ENCODE measurements at places on chromosomes 1 and 21.

DNA sequence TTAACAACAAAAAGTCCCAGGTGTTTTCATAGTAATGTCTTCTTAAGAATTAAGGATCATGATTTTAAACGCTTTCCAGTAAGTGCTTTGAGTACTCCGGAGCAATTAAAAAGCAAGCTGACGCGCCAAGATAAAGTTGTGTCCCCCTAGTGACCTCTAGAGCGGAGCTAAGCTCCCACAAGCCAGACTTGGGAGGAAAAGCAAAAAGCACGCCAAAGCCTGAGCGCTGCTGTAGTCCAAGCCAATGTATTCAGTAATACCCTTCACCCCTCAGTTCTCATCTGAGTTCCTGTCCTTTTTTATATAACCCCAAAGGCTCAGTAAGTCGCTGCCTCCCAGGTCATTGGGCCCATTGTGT, 3.5 kb upstream of the SLC44A5 start:
- no peak for DNase-seq

DNA sequence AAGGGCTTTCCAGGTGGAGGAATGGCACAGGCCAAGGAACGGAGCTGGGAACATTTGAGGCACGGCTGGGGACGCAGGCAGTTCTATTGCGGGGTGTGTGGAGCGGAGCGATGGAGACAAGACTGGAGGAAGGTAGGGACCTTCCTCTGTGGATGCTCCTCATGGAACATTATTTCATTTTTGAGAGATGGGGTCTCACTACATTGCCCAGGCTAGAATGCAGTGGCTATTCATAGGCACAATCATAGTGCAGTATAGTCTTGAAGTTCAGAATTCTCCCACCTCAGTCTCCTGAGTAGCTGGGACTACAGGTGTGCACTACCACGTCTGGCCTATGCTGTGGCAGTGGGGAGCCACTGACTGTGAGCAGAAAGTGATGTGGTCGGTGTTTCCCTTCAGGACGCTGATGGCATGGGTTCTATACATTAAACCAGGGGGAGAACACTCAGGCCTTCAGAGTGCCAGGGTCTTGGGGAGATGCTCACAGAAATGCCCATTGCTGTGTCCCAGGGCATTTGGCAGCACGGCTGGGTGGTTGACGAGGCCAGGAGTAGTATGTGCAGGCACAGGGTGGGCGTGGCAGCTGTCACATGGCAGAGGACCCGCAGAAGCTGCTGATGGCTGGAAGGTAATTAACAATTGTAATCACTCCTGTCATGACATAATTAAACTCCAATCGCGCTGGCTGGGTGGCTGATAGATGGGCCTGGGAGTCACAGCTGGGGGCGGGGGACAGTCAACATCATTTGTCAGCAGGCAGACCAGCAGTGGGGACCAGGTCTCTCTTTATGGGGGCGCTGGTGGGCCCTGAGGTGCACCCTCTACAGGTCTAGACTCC, 40.8 kb upstream of the ACOT11 start:
- DNase-seq: no peak

- no peak for DNase-seq
Observed at GRCh38 chr21:46372014-46372485, 48.1 kb downstream of the PCNT start.

DNA sequence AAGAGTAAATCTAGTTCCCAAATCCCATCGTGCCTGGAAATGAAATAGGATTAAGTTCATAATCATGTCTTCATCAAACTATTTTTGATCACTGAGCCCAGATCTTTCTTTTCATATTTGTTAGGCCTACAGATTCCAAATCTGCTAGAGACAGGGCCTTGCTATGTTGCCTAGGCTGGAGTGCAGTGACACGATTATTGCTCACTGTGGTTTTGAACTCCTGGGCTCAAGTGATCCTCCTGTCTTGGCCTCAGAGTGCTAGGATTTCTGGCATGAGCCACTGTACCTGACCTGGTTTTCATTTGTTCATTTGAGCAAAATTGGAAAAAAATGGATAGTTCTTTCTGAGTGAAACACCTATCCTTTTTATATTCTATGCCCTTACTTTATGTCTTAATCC, 28.0 kb upstream of the DIPK1A start:
- DNase-seq: no peak

Measured in activated CD4-positive, alpha-beta T cell treated with anti-CD3 and anti-CD28 coated beads, Interleukin-2, amount 50 U/mL, for 1 hour (primary cell).